ENCODE measurements at places on chromosomes 1 and 21.

GRCh38 chr1:13899856-13900255 is 199.9 kb downstream of the PRDM2 start:
- DNase-seq, result no peak

- DNase-seq, result no peak
Observed at GRCh38 chr1:41835485-41835884, 83.2 kb downstream of the HIVEP3 start.

GRCh38 chr1:184951788-184952187 is 22.5 kb downstream of the NIBAN1 start:
- no peak for DNase-seq

GRCh38 chr1:78079580-78079979 is 33.8 kb downstream of the GIPC2 start:
- no peak for DNase-seq

DNA sequence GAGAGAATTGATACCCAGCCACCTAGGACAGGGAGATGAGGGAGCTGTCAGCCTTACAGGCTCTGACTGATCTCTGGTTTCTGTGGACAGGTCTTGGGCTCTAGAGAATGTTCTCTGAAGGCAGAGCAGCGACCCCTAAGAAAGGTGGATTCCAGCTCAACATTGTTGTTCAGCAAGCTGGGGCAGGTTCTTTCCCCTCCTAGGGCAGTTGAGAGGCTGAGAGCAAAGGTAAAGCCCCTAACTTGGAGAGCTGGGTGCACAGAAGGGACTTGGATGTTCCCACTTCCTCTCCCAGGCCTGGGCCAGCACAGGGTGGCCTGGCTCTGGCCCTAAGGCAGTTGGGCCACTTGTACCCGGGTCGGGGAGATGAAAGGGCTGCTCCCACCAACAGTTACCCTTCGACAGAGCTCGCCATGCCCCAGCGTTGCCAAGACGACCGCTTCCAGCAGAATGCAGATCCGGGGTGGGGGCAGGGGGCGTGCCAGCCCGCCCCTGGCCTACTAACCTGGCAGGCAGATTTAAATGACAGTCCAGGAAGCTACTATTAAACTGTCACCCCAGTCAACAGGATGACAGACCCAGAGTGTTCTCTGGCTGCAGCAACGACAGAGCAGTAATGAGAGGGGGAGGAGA is 31.6 kb downstream of the LRP8 start:
- DNase-seq, result no peak
